Inflammatory macrophage (primary cell): ENCODE measurements at places on chromosomes 13 and 19.

GRCh38 chr13:82356667-82357410, 1525.4 kb downstream of the SLITRK1 start:
- no peak for DNase-seq

DNA sequence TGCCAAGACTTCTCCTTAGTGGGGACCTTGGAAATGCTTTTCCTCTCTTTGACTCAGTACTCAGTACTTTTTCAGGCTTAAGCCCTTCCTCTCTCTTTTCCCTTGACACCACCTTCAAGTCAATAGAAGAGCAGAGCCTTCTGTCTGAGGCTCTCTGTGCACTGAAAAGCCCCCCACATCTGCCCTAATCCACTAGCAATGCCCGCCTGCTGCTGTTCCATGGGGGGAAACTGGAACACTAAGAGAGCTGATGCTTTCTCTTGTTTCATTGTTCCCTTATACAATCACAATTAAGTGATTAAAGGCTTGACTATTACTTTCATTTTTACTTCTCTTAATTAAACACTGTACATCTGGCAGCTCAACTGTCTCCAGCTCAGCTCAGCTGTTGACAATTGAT, 254.5 kb downstream of the SLITRK6 start:
- DNase-seq: no peak

GRCh38 chr19:41876847-41877832, at the start of gene CD79A:
Gene CD79A (plus strand): TSS chr19:41877279. CDS start chr19:41877305, 26 bp downstream.
- peak; percentile 71 for DNase-seq

- DNase-seq: no peak
Measured at GRCh38 chr19:55923556-55923955, 8.6 kb downstream of the NLRP13 start.

GRCh38 chr13:45540864-45541263, 74.7 kb downstream of the ERICH6B start:
- no peak for DNase-seq

DNA sequence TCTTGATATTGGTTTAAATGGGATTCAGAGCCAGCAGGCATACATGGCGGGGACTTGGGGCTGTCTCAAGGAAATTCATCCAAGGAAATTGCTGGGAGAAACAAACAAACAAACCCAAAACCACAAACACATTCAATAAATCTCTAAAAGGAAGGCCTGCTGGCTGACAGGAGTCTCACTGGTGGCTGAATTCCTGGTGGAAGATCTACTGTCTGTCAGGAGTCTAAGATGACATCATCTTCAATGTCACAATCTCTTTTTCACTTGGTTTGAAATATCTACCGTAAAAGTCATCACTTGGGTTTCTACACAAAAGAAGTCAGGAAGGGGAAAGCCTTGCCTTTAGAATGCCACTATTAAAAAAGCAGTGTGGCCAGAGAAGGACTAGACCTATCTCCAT, 87.9 kb downstream of the KLF5 start:
- DNase-seq: no peak

GRCh38 chr13:89052699-89053098, 1381.5 kb downstream of the SLITRK5 start:
- no peak for DNase-seq
